ENCODE measurements at places on chromosomes 2 and 18.
A peak's percentile ranks its signal among the peaks of the same experiment; 100 is the strongest.

- no peak for DNase-seq
Measured at GRCh38 chr2:241563571-241563980, 5.0 kb downstream of the BOK start.

DNA sequence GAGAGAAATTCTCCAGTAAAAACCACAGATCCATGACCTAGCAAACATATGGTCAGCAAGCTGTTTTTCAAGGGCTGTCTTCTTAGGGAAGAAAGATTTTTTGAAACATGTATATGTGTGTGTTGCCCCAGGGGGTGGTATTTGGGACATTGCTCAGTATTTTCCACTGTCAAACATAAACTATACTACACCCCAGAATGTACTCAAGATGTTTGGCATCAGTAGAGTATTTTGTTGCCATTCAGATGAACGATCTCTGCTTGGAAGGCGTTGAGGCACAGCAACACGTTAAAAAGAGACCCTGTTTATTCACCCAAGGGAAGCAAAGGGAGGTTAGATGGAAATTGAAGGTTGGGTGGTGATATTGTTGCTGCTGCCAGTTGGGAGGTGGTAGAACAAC is 30.0 kb downstream of the EEF1B2 start:
- no peak for DNase-seq

DNA sequence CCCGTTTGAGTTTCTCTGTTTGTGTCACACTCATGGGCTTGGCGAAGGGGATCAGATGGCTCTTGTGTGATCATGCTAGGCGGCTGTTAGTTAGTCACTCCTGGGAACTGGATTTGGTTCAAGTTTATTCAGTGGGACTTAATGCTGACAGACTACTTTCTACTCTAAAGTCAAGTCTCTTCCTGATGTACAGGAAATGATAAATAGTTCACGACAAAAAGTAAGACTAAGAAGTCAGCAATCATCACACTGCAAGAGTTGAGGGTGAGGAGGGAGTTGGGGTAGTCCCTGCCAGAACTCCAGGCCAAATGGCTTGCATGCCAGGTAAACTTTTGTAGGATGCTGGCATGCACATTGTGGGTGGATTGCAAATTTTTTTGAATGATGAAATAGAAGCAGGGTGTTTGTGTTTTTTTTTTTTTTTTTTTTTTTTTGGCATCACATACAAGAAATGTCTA is 25.1 kb upstream of the CCL20 start:
- DNase-seq, result no peak

DNA sequence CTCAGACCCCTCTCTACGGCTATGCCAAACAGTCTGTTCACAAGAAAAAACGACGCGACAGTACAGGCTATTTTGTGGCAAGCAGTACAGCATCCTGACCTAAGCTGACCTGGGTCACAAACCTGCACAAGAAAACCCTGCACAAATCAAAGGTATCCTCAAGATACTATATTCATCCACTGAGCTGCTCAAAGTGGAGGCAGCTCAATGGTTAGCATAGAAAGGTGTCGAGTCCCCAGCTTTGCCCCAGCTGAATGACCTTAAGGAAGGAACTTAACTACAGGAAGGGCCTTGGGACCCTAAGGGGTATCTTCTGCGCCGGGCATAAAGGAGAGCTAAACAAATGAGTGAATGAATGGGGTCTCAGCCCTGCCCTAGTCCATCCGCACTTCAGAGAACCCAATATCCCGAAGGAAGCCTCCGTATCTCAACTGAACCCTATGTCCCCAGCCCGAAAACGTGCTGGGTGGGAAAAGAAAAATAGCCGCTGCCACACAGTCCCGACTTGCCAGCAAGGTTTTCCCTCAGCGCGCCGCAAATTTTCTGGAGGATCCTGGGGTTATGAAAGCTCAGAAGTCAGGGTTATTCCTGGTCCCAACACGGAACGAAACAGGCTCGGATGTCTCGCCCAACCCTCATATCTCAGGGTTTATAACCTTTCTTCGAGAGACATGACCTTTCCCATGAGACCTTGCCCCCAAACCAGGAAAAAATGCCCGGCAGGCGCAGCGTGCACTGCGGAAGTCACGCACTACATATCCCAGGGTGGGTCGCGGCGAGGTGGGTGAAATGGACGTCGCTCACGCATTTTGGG is at the start of gene FASTKD1:
TSS of gene FASTKD1 (minus strand) at position 706 of the 814 bp plus-strand sequence. CDS start 1,836 bp downstream, outside the sequence.
- DNase-seq, result peak; percentile 66

GRCh38 chr2:172085460-172086159 is at the start of gene DLX1:
TSS of gene DLX1 (plus strand) at chr2:172085507. CDS start at chr2:172085678, 171 bp downstream.
- no peak for DNase-seq

DNA sequence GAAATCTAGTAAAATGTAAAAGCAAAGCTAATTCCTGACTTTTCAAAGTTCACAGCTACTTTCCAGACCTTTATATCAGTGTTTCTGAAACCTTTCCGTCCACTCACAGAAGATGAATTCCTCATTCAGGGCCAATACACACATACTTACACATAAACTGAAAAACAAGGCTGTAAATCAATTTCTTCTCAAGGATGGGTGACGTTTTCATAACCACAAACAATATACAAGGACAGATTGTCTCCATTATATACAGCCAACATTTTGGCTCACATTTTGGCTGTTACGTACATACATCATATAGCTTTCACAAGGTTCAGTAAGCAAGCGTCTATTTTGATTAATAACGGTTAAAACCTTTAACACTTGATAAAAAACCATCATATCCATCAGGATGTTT is 1.4 kb downstream of the RPRD1A start:
- DNase-seq, result no peak

- no peak for DNase-seq
Measured at GRCh38 chr2:85154048-85154753, 21.0 kb downstream of the TCF7L1 start.

DNA sequence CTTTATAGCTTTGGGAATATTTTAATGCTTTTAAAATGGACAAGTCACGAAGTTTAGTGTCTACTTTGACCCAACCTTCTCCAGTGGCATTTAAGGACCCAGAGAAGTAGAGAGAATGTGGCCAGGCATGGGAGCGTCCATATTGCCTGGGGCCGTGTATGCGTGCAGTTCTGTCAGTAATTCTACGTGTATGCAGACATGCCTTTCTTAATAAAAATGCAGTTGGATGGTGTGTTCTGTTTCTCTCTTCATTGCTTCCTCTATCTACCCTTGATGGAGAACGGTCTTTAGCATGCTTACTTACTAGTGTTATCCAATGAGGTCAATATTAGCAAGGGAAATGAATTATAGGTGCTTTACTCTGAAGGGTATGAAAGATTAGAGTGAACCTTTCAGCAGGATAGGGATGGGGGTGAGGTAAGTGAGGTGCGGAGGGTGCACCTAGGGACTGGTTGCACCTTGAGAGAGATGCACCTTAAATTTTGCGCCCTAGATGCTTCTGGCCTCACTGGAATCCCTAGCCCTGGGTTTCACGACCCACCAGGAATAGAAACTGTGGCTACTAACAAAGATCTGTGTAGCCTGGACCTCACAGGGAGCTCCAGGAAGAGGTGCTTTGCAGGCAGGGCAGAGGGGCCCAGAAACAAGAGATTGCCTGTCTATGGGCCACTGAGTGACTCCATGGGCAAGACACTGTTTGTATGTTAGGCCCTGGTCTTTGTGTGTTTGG is 194.3 kb downstream of the MYCN start:
- no peak for DNase-seq

- DNase-seq, result peak; percentile 60
Measured at GRCh38 chr2:210421916-210422315, 54.6 kb downstream of the LANCL1 start.

DNA sequence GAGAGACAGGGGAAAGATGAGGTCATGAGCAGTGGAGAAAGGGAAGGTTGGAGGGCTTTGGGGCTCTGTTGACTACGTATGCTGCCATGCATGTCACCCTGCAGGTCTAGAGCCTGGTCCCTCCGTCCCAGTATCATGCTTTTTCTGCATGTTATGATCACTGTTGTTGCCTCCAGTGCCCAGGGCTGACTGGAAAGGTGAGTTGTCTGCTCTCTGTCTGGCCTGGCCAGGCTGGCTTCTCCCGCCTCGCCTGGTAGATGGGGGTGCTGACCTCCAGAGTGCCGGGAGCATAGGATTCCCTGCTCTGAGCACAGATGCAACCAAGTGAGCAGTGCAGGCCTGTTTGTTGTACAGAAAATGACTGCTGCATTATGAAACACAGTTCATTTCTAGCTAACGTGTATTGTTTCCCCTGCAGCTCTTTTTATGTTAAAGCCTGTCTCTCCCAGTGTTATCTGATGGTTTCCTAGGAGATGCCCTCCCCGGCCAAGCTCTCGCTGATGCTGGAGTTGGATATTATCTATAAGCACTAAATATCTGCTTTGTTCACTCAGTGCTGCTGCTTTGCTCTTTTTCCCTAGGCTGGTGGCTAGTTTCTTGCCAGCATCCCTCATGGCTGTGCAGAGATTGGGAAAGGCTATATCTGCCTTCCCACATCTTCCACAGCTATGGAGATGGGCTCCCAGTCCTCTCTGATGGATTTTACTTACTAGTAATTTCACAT is 158.2 kb downstream of the TDRD15 start:
- DNase-seq, result no peak

GRCh38 chr2:145543155-145543554 is 1023.2 kb upstream of the ZEB2 start:
- no peak for DNase-seq

DNA sequence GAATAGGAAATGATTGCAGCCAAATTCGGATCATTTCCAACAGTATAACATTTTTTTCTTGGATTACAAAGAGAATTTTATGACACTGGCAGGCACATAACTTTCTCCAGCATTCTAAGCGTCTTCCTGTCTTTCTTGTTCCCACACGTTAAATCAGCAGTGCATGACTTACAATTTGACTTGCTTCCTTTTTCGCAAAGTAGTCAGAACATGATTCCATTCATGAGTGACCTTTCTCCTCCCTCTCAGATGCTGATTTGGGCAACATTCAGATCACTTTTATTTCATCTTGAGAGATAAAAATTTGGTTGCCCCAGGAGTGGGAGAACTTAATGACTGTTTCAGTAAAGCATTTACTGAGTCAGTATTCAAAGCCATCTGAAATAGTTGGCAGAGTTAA is 858.7 kb upstream of the ACVR2A start:
- no peak for DNase-seq

DNA sequence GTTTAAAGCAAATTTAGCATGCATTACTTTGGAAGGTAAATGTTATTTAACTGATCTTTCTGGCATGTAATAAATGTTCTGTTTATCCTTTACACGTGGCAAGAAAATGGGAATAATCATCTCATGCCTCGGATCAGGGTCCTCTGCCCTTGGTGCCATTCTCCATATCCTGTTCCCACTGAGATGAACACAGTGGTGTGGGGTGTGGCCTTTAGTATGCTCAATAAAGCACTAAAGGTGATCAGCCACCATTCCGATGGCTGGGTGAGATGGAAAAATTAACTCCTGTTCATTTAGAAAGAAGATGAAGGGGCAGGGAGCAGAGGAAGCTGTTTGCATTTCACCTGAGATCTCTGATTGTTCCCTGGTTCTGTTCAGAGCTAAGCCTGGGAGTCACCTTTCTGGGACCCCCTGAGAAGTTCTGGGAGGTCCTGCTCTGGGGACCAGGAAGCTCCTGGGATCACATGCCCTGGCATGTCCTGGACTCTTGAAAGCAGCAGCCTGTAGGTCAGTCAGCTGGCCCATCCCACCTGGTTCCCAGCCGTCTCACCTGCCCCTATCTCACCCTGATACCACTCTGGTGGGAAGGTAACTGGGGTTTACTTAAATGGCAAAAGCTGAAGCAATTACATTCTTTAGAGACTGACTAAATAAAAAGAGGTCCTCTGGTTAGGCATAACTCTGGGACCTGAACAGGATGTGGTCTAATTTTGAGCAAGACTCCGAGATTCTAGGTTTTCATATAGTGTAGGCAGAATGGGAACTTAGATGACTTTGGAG is 288.9 kb upstream of the EPAS1 start:
- DNase-seq, result no peak

DNA sequence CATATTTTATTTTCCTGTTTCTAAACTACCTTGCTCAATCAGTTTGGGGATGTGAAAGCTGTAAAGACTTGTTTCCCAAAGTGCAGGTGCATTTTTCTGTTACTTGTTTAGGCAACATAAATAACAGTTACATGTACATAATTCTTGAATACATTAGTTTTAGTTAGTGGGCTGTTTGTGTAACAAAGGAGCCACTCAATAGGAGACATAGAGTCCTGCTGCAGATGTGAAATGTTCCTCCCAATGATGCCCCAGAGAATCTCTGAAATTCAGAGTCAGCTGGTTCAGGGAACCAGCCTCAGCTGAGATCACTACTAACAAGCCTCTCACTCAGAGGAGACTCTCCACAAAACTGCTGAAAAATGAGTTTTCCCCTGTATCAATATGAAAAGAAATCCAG is 91.5 kb upstream of the TWSG1 start:
- DNase-seq, result no peak

- DNase-seq, result no peak
Measured at GRCh38 chr2:213723041-213723560, 438.8 kb downstream of the SPAG16 start.

- no peak for DNase-seq
Measured at GRCh38 chr18:55337908-55338521, 250.0 kb downstream of the TCF4 start.

DNA sequence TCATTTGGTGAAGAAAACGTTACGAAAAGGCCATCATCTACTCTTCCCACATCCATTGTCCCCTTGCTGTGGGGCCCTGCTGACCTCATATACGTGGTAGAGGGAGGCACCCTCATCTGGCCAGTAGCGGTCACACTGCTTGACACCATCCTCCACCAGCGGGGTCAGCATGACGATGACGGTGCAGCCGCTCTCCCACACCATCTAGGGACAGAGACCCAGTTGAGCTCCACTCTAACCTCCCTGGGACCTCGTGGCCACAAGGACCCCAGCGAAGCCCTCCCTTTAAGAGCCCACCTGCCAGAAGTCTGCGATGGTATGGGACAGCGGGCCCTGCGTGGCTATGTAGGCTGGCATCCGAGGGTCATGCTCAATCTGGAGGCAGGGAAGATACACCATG is 13.1 kb downstream of the PTPRN start:
- DNase-seq, result no peak

GRCh38 chr2:215879977-215880940 is 133.1 kb downstream of the MREG start:
- DNase-seq, result no peak

DNA sequence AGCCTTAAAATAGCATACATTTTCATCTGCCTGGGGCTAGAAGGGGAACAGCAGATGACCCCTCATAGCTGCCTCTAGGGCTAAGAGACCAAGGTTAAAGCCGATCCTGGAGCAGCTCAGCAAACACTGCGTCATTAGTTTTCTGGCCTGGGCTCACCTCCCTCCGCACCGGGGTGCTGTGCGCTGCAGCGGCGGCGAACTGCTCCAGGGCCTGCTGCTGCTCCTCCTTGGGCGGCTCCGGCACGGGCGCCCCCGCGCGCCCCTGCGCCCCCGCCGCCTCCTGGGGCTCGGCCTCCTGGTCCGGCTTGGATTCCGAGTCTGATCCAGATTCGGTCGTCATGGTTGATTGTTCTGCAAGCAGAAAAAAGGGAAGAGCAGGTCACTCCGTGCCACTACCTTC is 55.0 kb downstream of the EPB41L3 start:
- no peak for DNase-seq

DNA sequence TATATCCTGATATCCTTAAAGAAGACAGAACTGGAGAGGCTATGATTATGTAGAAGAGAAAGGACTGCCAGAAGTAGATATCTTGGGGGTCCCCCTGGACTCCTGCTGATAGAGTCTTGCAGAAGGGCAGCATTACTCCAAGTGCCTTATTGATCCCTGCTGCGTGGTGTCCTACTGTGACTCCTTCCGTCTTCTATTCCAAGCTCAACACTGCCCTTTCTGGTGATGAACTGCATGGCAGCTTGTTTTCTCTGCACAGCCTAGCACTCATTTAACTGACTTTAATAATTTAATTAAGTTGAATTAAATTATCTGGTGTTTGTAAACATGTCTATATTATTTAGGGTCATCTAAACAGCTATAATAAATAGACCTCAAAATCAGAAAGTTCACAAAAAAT is 194.1 kb upstream of the DSEL start:
- no peak for DNase-seq

- no peak for DNase-seq
Measured at GRCh38 chr2:135473567-135473966, 57.5 kb downstream of the ZRANB3 start.

All from T1000 (cell line).